Mesenchymal stem cell (in vitro differentiated cells and primary cell): ENCODE measurements at places on chromosomes 7 and 10.
A peak's percentile ranks its signal among the peaks of the same experiment; 100 is the strongest.

- H3K4me1 ChIP-seq = no peaks in the 10 kb centered on the region
- no peaks in the 10 kb centered on the region for H3K36me3 ChIP-seq
- peak; percentile 81 for DNase-seq
Measured at GRCh38 chr7:7808156-7808555, 89.7 kb upstream of the RPA3 start.

DNA sequence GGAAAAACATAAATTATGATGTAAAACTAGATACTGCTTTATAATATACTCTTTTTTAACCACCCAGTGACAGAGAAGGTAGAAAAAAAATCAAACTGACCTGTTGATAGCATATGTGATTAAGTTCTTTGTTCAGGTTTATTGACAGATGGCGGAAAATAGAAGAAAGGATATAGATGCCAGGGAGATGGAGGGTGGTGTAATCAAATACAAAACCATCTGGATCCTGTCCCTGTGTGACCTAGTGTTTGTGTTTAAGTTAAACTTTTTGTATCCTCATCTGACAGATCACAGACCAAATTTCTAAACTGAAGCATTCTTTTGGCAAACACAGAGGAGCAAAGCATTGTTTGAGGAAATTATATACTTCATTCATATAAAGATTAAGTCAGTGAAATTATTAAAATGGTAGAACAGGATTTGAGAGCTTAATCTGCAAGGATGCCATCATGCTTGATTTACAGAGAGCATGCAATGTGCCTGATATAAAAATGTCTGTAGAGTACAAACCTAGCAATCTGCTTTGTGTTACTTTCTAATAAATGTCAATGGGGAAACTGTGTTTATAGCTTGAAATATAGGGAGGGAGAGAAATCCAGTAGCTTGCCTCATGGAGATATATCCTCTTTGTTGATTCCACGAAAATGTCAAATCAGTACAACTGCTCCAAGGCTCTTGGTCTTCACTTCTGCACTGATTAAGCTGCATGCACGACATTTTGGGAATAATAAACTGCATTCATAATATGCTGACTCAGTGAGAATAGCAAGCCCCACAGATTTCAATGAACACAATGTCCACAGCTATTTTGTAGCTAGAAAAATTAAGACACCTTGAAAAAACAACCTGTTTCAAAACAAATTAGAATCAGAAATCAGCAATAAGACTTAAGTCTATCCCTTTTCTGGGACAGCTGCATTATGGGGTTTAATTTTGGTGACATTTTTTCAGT, 39.0 kb downstream of the SEM1 start:
- H3K27ac ChIP-seq = no peak overlapping the region
- H3K36me3 ChIP-seq = no peaks in the 10 kb centered on the region
- no peak overlapping the region for H3K4me3 ChIP-seq
- no peak for DNase-seq
- H3K4me1 ChIP-seq = no peaks in the 10 kb centered on the region

DNA sequence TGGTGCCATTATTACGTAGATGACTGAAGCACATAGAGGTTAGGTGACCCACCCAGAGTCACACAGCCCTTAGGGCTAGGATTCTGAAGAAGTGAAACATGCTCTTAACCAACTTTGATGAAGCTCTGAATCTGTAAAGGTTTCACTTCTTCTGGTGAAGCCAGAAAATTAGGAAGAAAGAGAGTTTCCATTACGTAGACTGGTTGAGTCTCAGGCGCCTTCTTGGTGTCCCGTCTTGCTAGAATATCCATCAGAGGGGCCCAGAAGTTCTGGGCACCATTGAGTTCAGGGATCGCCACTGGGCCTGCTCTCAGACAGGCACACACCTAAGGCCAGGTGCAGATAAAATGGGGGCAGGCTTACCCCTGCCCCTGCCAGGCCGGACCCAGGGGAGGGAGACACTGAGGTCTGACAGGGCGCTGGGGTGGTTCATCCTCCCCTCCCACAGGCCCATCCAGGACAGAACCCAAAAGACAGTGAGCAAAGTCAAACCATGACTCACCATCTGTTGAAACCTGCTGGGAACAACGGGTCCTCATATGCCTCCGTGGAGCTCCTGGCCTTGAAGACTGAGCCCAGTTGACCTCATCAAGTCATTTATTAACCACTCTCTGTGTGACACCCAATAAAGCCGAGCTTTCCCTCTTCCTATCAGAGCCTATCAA, 33.2 kb downstream of the DRGX start:
- H3K4me1 ChIP-seq = peaks cover 13% of the 10 kb centered on the region
- no peaks in the 10 kb centered on the region for H3K36me3 ChIP-seq
- DNase-seq = no peak
- no peak overlapping the region for H3K4me3 ChIP-seq

- peak overlapping the region; percentile 60 for H3K4me3 ChIP-seq
- H3K36me3 ChIP-seq = no peaks in the 10 kb centered on the region
- peaks cover 15% of the 10 kb centered on the region for H3K4me1 ChIP-seq
- peaks cover 88% of the 10 kb centered on the region for H3K27me3 ChIP-seq
- no peak for DNase-seq
Measured at GRCh38 chr10:70477661-70478162, 855 bp upstream of the PALD1 start.

GRCh38 chr7:41162612-41163011, 540.3 kb downstream of the INHBA start:
- no peaks in the 10 kb centered on the region for H3K27me3 ChIP-seq
- H3K4me1 ChIP-seq = no peaks in the 10 kb centered on the region
- H3K4me3 ChIP-seq = no peak overlapping the region
- no peaks in the 10 kb centered on the region for H3K36me3 ChIP-seq
- peak; percentile 35 for DNase-seq
- no peak overlapping the region for H3K27ac ChIP-seq

DNA sequence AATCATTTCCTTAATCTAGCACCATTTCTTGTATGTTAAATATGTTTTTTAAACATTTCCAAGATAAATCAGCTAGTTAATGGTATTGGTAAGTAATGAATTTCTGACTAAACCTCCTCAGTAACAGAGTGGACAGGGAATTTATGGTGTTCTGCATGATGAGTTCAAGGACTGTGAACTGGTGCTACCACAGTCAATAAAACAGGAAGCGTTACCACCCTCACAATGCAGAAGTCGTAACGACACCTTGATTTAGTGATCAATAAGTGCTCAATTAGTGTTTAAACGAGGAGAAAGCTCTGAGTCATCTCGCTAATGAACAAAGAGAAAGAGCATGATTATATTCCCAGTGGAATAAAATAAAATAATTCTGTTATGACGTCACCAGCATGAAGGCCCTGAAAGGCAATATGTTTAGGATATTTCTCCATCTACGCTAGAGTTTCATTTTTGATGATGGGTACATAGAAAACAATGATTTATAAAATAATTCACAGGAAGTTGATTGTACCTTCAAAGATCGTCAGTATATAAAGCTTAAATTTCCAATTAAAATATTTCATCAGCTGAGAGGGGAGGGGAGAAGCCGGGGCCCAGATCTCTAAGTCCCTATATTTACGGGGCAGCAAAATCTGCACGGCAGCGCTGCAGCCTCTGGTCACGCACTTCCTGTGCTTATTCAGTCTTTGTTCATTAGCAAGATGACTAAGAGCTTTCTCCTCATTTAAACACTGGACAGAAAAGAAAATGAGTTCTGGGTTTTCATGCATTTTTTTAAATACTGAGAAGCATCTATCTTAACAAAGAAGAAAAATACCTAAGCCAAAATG, 400.5 kb downstream of the PTPRN2 start:
- H3K27me3 ChIP-seq = no peaks in the 10 kb centered on the region
- H3K36me3 ChIP-seq = no peaks in the 10 kb centered on the region
- no peak overlapping the region for H3K27ac ChIP-seq
- no peak for DNase-seq

DNA sequence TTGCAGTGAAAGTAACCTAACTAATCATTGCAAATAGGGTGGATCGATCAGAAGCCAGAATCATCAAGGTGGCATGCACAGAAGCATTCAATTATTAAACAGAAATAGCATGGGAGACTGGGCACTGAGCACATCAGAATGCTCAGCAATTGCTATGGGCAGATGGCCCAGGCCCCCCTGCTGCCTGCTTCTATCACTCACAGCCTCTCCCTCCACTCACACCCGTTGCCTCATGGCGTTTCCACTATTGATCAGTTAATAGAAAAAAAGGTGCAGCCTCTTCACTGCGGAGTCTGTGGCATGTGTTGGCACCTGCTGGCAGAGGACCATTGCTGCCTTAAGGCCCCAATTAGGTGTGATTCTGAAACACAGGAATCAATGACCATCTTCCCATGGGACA, 11.2 kb upstream of the HTR5A start:
- H3K27ac ChIP-seq = no peak overlapping the region
- H3K4me3 ChIP-seq = no peak overlapping the region

GRCh38 chr10:79984851-79985250, 35.9 kb upstream of the SFTPD start:
- peaks cover 4% of the 10 kb centered on the region for H3K27me3 ChIP-seq
- peaks cover 9% of the 10 kb centered on the region for H3K4me1 ChIP-seq
- H3K4me3 ChIP-seq = no peak overlapping the region
- no peaks in the 10 kb centered on the region for H3K36me3 ChIP-seq

DNA sequence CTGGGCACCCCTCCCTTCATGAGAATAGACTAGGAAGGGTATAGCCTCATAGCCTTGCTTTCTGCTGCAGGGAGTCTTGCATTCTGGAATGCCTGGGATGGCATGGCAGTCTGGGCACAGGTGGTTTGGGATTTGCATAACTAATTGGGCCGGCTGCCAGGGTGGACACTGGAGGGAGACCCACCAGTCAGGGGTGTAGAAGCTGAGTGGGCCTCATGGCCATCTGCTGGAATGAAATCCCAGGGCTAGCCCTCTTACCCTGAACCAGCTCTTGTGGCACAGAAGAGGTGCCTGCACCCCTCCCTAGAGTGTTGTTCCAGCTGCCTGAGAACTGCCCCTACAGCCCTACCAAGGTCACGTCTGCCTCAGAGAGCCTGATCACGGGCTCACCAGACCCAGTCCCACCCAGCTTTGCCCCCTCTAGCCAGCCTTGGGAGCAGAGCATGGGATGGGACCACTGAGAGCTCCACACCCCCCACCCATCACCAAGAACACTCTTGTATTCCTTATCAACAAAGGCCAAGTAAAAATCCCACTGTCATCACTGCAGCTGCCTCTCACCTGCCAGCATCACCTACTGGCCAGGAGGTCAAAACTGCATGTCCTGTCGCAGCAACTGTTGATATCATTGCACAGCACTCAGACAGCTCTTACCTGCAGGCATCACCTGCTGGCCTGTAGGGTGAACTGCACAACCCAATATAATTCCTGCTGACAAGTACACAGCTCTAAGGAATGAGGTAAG, 148.9 kb downstream of the ZEB1 start:
- DNase-seq = no peak
- no peaks in the 10 kb centered on the region for H3K27me3 ChIP-seq
- no peak overlapping the region for H3K27ac ChIP-seq
- no peaks in the 10 kb centered on the region for H3K4me1 ChIP-seq
- H3K36me3 ChIP-seq = peaks cover 15% of the 10 kb centered on the region

DNA sequence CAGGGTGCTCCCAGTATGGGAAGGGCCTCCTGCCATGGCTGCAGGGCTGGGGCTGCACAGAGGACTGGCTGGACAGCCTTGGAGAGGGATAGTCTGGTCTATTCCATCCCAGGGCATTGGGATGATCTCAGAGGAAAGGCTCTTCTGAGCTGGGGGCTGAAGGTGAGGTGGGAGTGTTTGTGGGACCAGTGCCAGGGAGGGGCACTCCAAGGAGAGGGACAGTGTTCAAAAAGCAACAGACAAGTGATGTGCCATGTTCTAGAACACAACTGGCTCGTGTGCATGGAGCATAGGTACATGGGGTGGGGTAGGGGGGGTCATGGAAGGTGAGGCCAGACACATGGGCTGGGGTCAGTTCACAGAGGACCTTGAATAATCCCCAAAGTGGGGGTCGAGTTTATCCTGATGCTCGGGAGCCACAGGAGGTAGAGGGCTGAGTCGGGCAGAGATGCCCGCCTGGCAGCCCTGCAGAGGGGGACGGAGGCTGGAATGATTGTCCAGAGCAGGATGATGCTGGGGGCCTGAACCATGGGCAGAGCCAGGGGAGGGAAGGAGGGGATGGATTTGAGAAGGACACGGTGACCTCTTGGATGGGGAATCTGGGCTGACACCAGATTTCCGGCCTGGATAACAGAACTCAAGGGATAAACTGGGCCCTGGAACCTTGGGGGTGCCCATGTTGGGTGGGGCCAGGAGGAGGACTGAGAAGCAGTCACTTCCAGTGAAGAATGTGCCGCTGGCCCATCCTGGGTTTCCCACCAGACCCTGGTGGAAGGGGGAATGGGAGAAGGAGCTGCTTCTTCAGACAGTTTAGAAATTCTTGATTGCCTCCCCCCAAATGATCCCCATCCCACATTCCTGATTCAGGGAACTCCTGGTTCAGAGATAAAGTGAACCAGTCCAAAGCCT, 50.4 kb downstream of the NEURL1 start:
- no peak overlapping the region for H3K27ac ChIP-seq
- H3K27me3 ChIP-seq = peaks cover 84% of the 10 kb centered on the region
- no peaks in the 10 kb centered on the region for H3K36me3 ChIP-seq
- no peak overlapping the region for H3K4me3 ChIP-seq

DNA sequence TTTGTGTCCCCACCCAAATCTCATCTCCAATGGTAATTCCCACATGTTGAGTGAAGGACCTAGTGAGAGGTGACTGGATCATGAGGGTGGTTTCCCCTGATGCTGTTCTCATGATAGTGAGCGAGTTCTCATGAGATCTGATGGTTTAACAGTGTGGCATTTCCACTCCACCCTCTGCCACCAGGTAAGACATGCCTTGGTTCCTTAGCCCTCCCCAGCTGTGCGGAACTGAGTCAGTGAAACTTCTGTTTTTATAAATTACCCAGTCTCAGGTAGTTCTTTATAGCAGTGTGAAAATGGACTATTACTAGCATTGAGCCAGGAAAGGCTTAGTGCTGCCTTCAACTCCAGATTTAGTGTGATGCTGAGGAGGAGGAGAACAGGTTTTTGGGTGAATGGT, 222.2 kb downstream of the ADRA2A start:
- H3K27me3 ChIP-seq = no peaks in the 10 kb centered on the region
- no peak for DNase-seq
- H3K27ac ChIP-seq = no peak overlapping the region
- H3K4me3 ChIP-seq = no peak overlapping the region
- H3K4me1 ChIP-seq = no peaks in the 10 kb centered on the region
- no peaks in the 10 kb centered on the region for H3K36me3 ChIP-seq

DNA sequence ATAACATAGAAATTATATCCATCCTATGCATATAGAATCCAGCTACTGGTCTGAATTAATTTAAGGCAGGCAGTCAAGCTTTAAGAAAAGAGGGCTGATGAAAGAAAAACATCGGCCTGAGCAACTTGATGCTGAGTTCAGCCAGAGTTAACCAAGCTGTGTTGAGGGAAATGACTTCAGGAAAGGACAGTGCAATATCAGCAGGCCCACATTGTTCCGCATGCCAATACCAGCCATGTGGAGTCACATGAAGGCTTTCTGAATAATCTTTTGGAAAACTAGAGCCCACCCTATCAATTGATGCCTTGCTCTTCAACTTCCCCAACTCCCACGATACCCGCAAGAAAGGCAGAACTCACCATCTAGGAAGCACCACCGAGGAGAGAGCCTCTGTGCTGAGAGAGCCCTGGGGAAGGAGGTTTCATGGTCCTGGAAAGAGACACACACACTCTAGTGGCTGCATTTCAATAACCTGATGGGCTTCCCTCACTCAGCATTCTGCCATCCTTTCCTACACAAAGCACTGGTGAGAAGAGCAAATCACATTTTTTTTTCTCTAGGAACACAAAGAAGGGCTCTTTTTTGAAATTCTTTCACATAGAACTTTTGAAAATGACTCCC, 125.8 kb upstream of the PTN start:
- H3K36me3 ChIP-seq = no peaks in the 10 kb centered on the region
- no peaks in the 10 kb centered on the region for H3K4me1 ChIP-seq
- no peak for DNase-seq
- no peak overlapping the region for H3K27ac ChIP-seq
